ENCODE measurements at places on chromosomes 2 and 18. TPM values are rescaled to one million over a fixed set of nuclear protein-coding genes. Genes with fewer than 3 reads are reported as not detected.

The ATP6V1B1 gene
- 2.4 TPM for polyA plus RNA-seq

The GALR1 gene
- 0.10 TPM for polyA plus RNA-seq

The LOXHD1 gene
- polyA plus RNA-seq, result not detected

The IL36G gene
- not detected for polyA plus RNA-seq

The SGPP2 gene
- polyA plus RNA-seq, result 17.2 TPM

The C2orf80 gene
- 3.3 TPM for polyA plus RNA-seq

The DYNAP gene
- not detected for polyA plus RNA-seq

The SPATA3 gene
- polyA plus RNA-seq, result not detected

The GALNT5 gene
- polyA plus RNA-seq, result not detected

The CCDC150 gene
- 1.2 TPM for polyA plus RNA-seq

The ANKZF1 gene
- polyA plus RNA-seq, result 19.2 TPM

The TRABD2A gene
- polyA plus RNA-seq, result 0.90 TPM

The AKAIN1 gene
- polyA plus RNA-seq, result not detected

The FAM228A gene
- 0.34 TPM for polyA plus RNA-seq

The GPR45 gene
- polyA plus RNA-seq, result 0.34 TPM

The C2orf66 gene
- polyA plus RNA-seq, result not detected

The C2orf15 gene
- 10.7 TPM for polyA plus RNA-seq

The UGT1A3 gene
- not detected for polyA plus RNA-seq

The DNER gene
- polyA plus RNA-seq, result 392 TPM

The ZNF385B gene
- 2.4 TPM for polyA plus RNA-seq

The LIMS1 gene
- polyA plus RNA-seq, result 7.5 TPM

The SERPINB11 gene
- polyA plus RNA-seq, result not detected

The ABHD1 gene
- polyA plus RNA-seq, result 0.64 TPM

The PCGF1 gene
- 19.5 TPM for polyA plus RNA-seq

The ID2 gene
- 145 TPM for polyA plus RNA-seq

The GPAT2 gene
- polyA plus RNA-seq, result 1.5 TPM

The MYO5B gene
- 17.7 TPM for polyA plus RNA-seq

The ITPRID2 gene
- 14.7 TPM for polyA plus RNA-seq

The XPO1 gene
- 47.3 TPM for polyA plus RNA-seq

The C1QL2 gene
- 5.2 TPM for polyA plus RNA-seq

The SERPINB12 gene
- not detected for polyA plus RNA-seq

The AMER3 gene
- polyA plus RNA-seq, result 5.7 TPM

The ST6GAL2 gene
- 4.3 TPM for polyA plus RNA-seq

The POTEE gene
- polyA plus RNA-seq, result not detected

The RAPGEF4 gene
- polyA plus RNA-seq, result 18.3 TPM

The PNKD gene
- 119 TPM for polyA plus RNA-seq

The ADI1 gene
- polyA plus RNA-seq, result 50.4 TPM

The PROC gene
- 0.59 TPM for polyA plus RNA-seq

The ALPI gene
- not detected for polyA plus RNA-seq

The RALB gene
- polyA plus RNA-seq, result 34.2 TPM

The ANKRD62 gene
- polyA plus RNA-seq, result not detected

The RAX gene
- polyA plus RNA-seq, result 0.24 TPM

The HTR2B gene
- not detected for polyA plus RNA-seq

The BIN1 gene
- 145 TPM for polyA plus RNA-seq
